PC-3 (cell line): ENCODE measurements at places on chromosomes 13 and 19. TPM values are rescaled to one million over a fixed set of nuclear protein-coding genes. Genes with fewer than 3 reads are reported as not detected.

DIRAS1 gene
- 1.7 and 2.0 TPM in 2 replicates for total RNA-seq

GRCh38 chr19:6476155-6476895 is 5.3 kb downstream of the DENND1C start:
- peak; percentile 68 for DNase-seq

ZNF808 gene
- 9.4 and 14.3 TPM in 2 replicates for total RNA-seq

DNA sequence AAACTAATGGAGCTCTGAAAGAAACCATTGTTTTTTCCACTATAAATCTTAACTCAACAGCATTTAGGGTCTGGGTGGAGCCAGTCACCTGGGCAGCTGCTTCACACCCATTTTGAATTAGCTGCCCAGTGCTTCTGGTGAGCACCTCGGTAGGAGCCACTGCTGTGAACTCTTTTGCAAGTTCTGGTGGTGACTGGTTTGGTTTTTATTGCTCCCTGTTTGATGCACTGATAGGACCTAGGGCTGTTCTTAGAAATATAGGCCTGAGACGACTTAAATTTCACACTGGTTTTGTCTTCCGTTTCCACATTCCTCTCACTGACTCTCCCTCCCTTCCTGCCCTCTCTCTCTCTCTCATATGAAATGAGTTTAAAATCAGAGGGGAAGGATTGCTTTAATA is 103.9 kb downstream of the GGACT start:
- DNase-seq: no peak

TMIGD2 gene
- total RNA-seq: not detected in 2 replicates

RASAL3 gene
- total RNA-seq: not detected in 2 replicates
